ENCODE measurements at places on chromosomes 7 and 10.

DNA sequence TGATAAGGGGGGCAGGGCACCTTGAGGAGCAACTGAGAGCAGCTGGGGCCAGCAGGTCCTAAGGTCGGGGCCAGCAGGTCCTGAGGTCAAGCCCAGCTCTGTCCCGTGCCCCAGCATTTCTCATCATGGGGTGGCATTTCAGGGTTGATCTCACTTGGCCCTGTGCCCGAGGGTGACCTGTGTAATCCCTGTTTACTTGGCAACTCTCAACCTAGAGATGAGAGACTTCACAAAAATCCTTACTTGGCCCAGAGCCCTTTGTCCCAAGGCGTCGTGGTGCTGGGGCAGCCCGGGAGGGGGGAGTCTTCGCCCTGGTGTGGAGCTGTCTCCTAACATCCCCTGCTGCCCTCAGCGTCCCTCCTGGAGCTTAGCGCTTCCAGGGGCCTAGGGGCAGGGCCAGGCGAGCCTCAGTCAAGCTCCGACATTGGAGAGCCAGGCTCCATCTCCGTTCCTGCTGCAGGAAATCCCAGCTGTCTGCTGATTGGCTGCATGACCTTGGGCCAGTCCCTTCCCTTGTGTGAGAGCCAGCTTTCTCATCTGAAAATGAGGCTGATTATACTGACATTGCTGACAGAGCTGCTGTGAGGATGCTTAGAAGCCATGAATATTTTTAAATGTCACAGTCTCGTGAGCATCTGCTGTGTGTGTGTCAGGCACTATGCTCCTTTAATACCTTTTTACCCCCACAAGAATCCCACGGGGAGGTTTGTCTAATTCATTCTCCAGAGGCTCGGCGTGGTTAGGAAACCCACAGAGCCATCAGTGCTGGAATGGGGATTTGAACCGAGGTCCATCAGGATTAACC lies 94.3 kb downstream of the ZMIZ1 start:
- DNase-seq = no peak

DNA sequence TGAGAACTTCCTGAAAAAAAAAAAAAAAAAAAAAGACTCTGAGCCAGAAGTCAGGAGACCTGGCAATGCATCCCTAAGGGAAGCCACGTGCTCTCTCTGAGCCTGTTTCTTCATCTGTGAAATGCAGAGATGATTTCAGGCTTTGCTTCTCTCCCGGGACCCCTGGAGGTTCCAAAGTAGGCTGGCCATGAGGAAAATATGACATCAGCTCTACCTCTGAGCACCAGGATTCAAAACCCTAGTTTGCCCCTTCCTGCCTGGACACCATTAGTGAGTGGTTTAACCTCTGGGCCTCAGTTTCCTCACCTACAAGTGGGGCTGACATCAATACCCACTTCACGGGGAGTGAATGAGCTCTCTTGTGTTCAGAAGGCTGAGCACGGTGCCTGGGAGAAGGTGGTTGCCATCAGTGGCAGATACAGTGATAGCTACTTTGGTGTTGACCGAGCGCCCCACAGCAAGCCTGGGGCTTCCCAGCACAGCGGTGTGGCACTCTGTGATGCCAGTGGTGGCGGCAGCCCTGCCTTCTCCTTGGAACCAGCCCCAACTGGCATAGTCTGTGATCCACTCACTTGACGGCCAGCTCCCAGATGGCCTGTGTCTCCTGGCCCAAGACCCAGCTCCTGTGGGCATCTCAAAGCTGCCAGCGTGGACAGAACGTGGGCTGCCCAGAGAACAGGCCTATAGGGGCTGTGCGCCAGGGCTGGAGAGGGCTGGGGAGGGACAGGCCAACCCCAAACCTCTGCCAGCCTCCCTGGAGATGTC lies 153.1 kb upstream of the UNC5B start:
- DNase-seq = no peak

GRCh38 chr7:117780832-117781231 lies 92.4 kb downstream of the CTTNBP2 start:
- no peak for DNase-seq

DNA sequence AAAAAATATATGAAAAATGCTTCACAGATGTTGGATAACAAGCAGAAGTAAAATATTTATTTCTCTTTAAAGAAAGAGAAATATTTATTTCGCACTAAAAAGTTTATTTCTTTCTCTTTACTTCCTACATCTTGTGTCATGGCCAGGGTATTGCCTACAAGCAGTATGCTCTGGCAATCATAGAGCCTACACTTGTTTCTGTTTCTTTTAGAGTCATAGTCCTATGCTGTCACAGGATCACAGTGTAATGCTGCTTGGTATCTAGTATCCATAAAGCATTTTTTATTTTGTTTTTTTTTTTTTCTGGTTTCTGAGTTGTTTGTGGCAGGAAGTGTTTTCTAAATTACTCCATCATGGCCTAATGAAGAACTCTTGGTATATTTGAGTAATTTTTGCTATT lies 116.0 kb downstream of the ATRNL1 start:
- no peak for DNase-seq

- DNase-seq = no peak
Measured at GRCh38 chr7:25073451-25073850, 51.6 kb downstream of the CYCS start.

All from SHP77 (cell line).